Colonic mucosa (tissue), 4 donors: ENCODE measurements at places on chromosomes 13 and 19. TPM values are rescaled to one million over a fixed set of nuclear protein-coding genes. Genes with fewer than 3 reads are reported as not detected.

DNA sequence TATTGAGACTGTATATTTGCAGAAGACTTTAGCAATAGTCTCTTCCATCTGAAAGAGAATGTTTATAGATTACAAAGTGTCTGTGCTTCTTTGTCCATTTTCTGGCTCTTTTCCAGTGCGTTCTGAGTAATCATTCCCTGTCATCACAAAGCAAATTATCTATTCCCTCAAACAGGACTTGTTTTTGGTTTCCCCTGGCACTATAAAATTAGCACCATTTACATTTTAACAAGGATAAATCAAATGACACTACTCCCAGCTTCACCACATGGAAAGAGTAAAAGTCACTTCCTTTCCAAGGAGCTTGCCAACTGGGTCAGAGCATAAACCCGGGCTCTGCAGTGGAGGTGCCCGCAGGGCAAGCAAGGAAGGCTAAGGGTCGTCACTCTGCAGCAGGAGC is 88.1 kb downstream of the SHISA2 start:
- H3K27ac ChIP-seq, result no peak overlapping the region
- no peak for DNase-seq
- H3K4me3 ChIP-seq, result no peak overlapping the region
- no peaks in the 10 kb centered on the region for H3K27me3 ChIP-seq
- no peaks in the 10 kb centered on the region for H3K36me3 ChIP-seq

DNA sequence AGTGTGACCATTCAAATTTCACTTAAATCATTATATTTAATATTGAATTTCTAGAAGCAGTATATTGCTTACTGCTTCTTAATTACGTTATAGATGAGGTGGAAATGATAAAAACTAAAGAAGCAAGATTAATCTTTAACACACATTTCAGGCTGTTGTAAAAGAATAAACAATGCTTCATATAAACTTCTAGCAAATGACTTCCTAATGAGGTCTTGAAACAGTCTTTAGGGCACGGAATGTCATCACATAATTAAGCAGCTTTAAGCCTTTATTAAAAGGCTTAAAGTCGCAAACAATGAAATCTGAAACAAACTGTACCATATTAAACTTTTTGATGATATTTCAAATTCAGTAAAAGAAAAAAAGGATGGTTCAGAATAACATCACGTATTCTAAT is 1.9 kb downstream of the SLITRK6 start:
- no peaks in the 10 kb centered on the region for H3K4me1 ChIP-seq
- no peaks in the 10 kb centered on the region for H3K27me3 ChIP-seq
- peak overlapping the region; percentile 24 for H3K4me3 ChIP-seq
- DNase-seq, result no peak

- no peak for DNase-seq
- no peaks in the 10 kb centered on the region for H3K27me3 ChIP-seq
- H3K4me3 ChIP-seq, result no peak overlapping the region
- no peaks in the 10 kb centered on the region for H3K36me3 ChIP-seq
Observed at GRCh38 chr19:41837981-41838708, 6.3 kb downstream of the LYPD4 start.

- H3K36me3 ChIP-seq, result no peaks in the 10 kb centered on the region
- no peak overlapping the region for H3K4me3 ChIP-seq
- no peaks in the 10 kb centered on the region for H3K4me1 ChIP-seq
- H3K27ac ChIP-seq, result no peak overlapping the region
Observed at GRCh38 chr13:67277581-67277980, 47.4 kb upstream of the PCDH9 start.

DNA sequence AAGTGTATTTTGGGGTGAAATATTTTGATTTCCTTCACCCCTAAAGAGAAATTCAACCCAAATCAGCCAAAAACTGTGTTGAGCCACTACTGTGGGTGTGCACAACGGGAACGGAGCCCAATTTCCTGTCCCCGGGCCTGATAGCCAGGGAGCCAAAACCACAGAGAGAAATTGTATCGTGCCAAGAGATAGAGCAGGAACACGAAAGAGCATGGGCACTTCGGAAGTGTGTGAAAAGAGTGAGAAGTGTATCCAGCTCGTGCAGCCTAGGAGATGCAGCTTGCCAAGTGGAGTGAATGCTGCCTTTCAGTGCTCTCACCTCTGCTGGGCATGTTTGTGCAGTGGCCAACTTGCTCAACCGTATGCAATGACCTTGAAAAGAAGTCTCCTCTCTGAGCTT is 19.4 kb upstream of the PLEKHF1 start:
- no peaks in the 10 kb centered on the region for H3K27me3 ChIP-seq
- DNase-seq, result no peak
- H3K4me1 ChIP-seq, result no peaks in the 10 kb centered on the region
- no peaks in the 10 kb centered on the region for H3K36me3 ChIP-seq
- no peak overlapping the region for H3K4me3 ChIP-seq

GRCh38 chr19:18551631-18552030 is 6.0 kb upstream of the KXD1 start:
- H3K4me1 ChIP-seq, result no peaks in the 10 kb centered on the region
- no peak overlapping the region for H3K4me3 ChIP-seq
- H3K27me3 ChIP-seq, result no peaks in the 10 kb centered on the region
- DNase-seq, result no peak

DNA sequence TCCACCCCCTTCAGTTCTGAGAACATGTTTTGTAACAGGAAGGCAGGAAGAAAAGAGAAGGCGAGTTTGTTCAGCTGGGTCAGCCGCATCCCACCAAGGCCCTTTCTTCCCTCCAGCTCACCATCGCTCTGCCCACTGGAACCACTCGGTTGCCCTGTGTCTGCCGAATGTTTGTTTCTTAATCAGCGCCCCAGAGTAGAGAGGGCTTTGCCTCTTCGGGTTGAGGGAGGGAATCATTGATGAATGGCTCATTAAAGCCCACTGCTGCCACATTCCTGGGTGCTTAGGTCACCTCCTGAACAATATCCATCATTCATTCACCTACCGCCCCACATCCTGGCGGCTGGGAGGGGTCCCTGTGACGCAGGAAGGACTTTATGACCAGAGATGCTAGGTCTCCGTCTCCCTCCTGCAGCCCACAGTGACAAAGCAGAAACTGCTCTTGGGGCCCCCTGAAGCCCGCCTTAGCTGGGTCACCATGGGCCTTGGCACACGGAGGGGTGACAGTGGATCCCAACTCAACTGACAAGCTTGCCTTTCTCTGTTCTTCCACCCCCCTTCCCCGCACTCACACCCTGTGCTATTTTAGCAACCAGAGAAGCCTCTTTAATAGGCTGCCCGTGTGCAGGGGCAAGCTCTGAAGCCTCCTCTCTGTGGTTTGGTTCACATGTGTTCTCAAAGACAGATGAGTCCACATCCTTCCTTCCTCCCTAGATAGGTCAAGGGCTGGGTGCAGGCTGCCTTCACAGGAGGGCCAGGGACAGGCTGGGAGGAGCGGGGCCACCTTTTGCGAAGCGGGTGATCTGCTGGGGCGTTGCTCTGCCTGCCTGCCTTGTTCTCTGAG is 46.2 kb downstream of the ACTN4 start:
- H3K36me3 ChIP-seq, result no peaks in the 10 kb centered on the region
- H3K27ac ChIP-seq, result peak overlapping the region; percentile 70
- DNase-seq, result no peak
- peaks cover 20% of the 10 kb centered on the region for H3K4me1 ChIP-seq

- no peak overlapping the region for H3K27ac ChIP-seq
- no peak for DNase-seq
- no peaks in the 10 kb centered on the region for H3K36me3 ChIP-seq
Observed at GRCh38 chr19:4584670-4585460, 25.4 kb upstream of the SEMA6B start.

DNA sequence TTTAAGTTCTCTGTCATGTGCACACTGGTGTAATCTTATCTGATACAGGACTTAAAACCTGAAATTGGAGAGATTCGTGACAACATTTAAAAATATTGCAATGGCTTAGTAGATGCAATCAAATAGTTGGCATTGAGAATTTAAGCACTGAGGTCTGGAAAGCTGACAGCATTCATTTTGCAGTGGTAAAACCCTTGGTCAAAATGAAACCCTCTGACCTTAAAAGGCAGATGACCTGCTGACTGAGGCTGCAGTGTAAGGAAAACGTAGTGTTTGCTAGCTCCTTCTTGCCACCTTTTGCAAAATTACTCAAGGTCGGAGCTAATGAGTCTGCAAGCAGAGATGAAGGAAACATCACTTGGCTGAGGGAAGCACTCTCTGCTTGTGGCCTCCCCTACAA is 150.6 kb downstream of the KCTD12 start:
- H3K27me3 ChIP-seq, result no peaks in the 10 kb centered on the region
- H3K27ac ChIP-seq, result no peak overlapping the region
- H3K4me3 ChIP-seq, result no peak overlapping the region
- H3K36me3 ChIP-seq, result no peaks in the 10 kb centered on the region
- no peak for DNase-seq

- H3K4me3 ChIP-seq, result peak overlapping the region; percentile 23
- no peaks in the 10 kb centered on the region for H3K36me3 ChIP-seq
- no peaks in the 10 kb centered on the region for H3K27me3 ChIP-seq
- peaks cover 5% of the 10 kb centered on the region for H3K4me1 ChIP-seq
- peak; percentile 85 for DNase-seq
Observed at GRCh38 chr19:42529248-42529764, 1.0 kb upstream of the CEACAM1 start.

- H3K27me3 ChIP-seq, result no peaks in the 10 kb centered on the region
- DNase-seq, result no peak
- no peaks in the 10 kb centered on the region for H3K36me3 ChIP-seq
Observed at GRCh38 chr13:99439850-99440604, 61.2 kb upstream of the TM9SF2 start.

DNA sequence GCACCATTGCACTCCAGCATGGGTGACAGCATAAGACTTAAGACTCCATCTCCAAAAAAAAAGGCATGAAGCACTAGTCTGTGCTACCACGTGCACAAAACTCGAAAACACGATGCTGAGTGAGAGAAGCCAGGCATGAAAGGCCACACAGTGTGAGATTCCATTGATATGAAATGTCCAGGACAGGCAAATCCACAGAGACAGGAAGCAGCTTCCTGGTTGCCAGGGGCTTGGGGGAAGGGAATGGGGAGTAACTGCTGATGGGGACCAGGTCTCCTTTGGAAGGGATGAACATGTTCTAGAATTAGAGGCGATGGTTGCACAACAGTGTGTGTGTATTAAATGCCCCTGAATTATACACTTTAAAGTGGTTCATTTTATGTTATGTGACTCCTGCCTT is 15.9 kb upstream of the JUND start:
- no peak overlapping the region for H3K27ac ChIP-seq
- no peak overlapping the region for H3K4me3 ChIP-seq
- H3K27me3 ChIP-seq, result no peaks in the 10 kb centered on the region
- DNase-seq, result no peak

GRCh38 chr13:61383111-61383510 is 32.5 kb downstream of the PCDH20 start:
- H3K36me3 ChIP-seq, result no peaks in the 10 kb centered on the region
- no peaks in the 10 kb centered on the region for H3K27me3 ChIP-seq
- no peaks in the 10 kb centered on the region for H3K4me1 ChIP-seq

DNA sequence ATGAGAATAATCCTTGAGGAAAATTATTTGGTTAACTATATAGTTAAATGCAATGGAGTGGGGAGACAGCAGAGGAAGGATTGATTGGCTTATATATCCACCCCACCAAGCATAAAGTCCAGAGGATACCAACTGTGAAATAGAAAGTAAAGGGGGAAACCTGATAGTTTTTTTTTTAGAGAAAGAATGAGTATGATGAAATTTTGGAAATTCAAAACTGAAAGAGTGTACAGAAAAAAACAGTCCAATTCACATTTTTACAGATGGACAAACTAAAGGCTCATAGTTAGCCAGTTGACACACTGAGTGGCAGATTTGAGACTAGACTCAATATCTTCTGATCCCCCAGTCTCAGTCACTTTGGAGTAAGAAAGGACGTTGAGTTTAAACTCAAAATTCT is 51.1 kb downstream of the FNDC3A start:
- H3K4me1 ChIP-seq, result no peaks in the 10 kb centered on the region
- DNase-seq, result no peak
- H3K27me3 ChIP-seq, result no peaks in the 10 kb centered on the region
- no peak overlapping the region for H3K4me3 ChIP-seq

GRCh38 chr13:104869501-104869900 is 1666.0 kb downstream of the EFNB2 start:
- no peaks in the 10 kb centered on the region for H3K4me1 ChIP-seq
- no peaks in the 10 kb centered on the region for H3K36me3 ChIP-seq
- no peak overlapping the region for H3K27ac ChIP-seq
- no peak for DNase-seq

NDFIP2 gene
- 84.2 TPM for total RNA-seq

TJP3 gene
- total RNA-seq, result 268 TPM

FXYD3 gene
- 1,386 TPM for total RNA-seq

GTF2F1 gene
- total RNA-seq, result 58.2 TPM

POSTN gene
- total RNA-seq, result 40.3 TPM

FOSB gene
- 1.5 TPM for total RNA-seq

CADM4 gene
- 2.3 TPM for total RNA-seq

CCDC70 gene
- total RNA-seq, result not detected

SMIM24 gene
- total RNA-seq, result 59.0 TPM

TPTE2 gene
- total RNA-seq, result 0.15 TPM

PEG3 gene
- 1.4 TPM for total RNA-seq

ACP5 gene
- total RNA-seq, result 30.2 TPM
